ENCODE measurements at places on chromosomes 13 and 19.

GRCh38 chr19:4879041-4879440 is 11.6 kb upstream of the PLIN3 start:
- no peak for DNase-seq

- DNase-seq, result no peak
Measured at GRCh38 chr13:51380269-51380668, 40.8 kb downstream of the SERPINE3 start.

DNA sequence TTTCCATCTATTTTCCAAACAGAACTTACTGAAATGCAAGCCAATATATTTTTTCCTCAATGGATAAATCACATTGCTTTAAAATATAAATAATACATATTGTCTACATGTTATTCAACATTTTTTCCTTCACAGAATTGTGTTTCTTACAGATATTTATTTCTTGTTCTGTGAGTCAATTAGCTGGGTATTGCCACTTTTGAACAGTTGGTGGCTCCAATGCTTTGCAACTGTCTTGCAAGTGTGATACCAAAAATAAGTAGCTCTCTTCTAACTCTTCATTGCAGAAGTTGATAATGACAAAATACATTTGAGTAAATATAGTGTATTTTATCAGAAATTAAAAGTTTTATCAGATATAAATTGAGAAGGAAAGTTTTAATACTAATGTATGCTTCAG is 17.1 kb upstream of the GPC5 start:
- no peak for DNase-seq

- DNase-seq, result no peak
Measured at GRCh38 chr13:52713894-52714293, 25.7 kb downstream of the CNMD start.
